Right lung (tissue), 10 donors: ENCODE measurements at places on chromosomes 16 and 17. TPM values are rescaled to one million over a fixed set of nuclear protein-coding genes. Genes with fewer than 3 reads are reported as not detected.

GRCh38 chr17:55546481-55546880 is 35.2 kb upstream of the SMIM36 start:
- no peak for DNase-seq

The LPO gene
- polyA plus RNA-seq: 0.12 TPM

The GP1BA gene
- 3.5 TPM for polyA plus RNA-seq

- peak; percentile 64 for DNase-seq
These were observed 11.2 kb downstream of the ENPP7 start for GRCh38 chr17:79741751-79742588.

DNA sequence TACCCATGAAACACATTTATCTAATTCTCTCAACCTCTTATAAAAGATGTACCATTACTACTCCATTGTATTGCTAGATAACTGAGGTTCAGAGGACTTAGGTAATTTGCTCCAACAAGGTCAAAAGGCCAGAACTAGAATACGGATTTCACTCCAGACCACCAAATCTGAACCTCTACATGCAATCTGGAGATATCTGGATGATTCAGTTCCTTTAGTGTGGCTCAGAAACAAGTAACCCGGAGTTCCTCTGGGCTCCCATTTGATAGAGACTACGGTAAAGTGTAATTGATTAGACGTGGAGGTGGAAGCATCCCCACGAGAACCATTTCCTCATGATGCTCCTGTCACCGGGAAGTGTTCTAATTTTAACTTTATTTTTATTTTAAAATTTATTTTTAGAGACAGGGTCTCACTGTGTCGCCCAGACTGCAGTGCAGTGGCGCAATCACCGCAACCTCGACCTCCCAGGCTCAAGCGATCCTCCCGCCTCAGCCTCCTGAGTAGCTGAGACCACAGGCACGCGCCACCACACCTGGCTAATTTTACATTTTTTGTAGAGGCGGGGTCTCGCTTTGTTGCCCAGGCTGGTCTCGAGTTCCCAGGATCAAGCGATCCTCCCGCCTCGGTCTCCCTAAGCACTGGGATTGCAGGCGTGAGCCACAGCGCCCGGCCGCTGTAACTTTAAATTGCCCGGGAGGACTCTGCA is 608 bp upstream of the COX10 start:
- no peak for DNase-seq

DNA sequence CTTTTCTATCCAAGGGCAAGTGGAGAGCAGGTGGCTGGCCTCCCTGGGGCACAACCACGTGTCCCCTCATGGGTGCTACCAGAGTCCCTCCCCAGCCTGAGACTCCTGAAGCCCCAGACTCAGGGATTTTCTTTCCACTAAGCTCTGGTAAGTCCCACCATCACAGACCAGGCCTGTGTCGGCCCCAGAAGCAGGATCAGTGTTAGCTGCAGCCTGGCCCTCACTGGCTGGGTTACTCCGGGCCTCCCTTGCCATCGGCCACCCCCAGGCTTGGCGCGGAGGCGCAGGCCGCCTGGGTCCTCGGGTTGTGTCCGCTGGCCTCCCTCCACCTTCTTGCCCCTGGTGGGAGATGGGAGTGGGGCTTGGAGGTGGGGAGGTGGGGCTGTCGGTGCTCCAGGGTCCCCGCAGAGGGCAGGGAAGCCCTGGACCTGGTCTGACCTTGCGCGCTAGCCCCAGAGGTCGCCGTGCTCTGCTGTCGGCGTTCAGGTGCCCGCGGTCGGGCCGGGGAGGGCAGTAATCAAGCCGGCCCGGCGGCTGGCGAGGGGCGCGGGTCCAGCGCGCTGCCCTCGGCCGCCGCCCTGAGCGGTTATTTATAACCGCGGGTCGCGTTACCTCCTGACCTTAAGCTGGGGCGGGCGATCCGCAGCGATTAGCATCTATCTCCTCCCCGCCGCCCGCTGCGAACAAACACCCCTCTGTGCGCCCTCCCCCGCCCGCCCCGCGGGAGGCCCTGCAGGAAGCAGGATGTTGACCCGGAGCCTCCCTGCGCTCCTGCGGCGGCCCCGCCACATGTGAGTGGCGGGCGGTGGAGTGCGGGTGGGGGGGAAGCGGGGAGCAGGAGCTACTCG is 78.1 kb upstream of the TOB1 start:
- peak; percentile 67 for DNase-seq

DNA sequence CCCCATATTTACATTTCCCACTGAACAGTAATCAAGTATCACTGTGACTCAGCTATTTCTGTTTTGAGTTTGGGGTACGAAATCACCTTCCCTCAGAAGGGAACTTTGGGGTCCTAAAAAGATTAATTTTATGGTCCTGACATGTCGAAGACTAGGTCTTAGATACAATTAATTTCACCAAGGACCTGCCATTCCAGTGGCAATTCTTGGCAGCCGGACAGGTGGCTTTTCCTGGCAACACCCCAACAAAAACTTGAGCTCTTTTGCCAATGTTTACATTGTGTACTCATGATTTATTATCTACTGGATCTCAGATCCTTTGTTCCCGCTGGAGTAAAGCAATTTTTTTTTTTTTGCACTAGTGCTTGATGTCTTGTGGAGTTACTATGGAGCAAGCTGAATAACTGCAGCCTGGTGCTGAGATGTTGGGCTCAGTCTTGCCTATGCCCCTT is 14.4 kb downstream of the SLFN5 start:
- DNase-seq: peak; percentile 42

- no peak for DNase-seq
These were observed 39.9 kb downstream of the BAIAP2 start for GRCh38 chr17:81074875-81075274.
